ENCODE measurements at places on chromosomes 16 and 17. TPM values are rescaled to one million over a fixed set of nuclear protein-coding genes. Genes with fewer than 3 reads are reported as not detected.
A peak's percentile ranks its signal among the peaks of the same experiment; 100 is the strongest.

- H3K27me3 ChIP-seq: peaks cover 12% of the 10 kb centered on the region
- H3K4me1 ChIP-seq: no peaks in the 10 kb centered on the region
- H3K27ac ChIP-seq: no peak overlapping the region
- H3K4me3 ChIP-seq: no peak overlapping the region
These were observed 219.2 kb downstream of the RBFOX3 start for GRCh38 chr17:79391376-79392233.

DNA sequence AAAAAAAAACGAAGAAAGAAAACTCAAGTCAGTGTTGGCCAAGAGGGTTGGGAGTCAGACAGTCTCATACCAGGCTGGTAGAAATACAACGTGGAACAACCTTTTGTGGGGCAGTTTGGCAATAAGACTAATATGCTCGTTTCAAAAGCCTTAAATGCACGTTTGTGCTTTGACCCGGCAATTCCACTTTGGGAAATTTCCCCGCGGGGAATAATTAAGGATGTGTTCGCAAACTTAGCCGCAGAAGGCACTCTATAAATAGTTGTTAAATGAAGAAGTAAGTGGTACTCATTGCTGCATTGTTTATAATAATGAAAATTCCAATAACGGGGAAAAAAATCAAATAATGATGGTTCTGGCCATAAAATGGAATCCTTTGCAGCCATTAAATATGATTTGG, 664.8 kb upstream of the EEF2KMT start:
- no peaks in the 10 kb centered on the region for H3K4me1 ChIP-seq
- H3K36me3 ChIP-seq: no peaks in the 10 kb centered on the region
- H3K27ac ChIP-seq: no peak overlapping the region
- DNase-seq: no peak

GRCh38 chr16:57019746-57020145, 30.4 kb downstream of the NLRC5 start:
- no peak for DNase-seq
- H3K36me3 ChIP-seq: peaks cover 11% of the 10 kb centered on the region
- no peaks in the 10 kb centered on the region for H3K27me3 ChIP-seq
- no peak overlapping the region for H3K27ac ChIP-seq

GRCh38 chr16:86392436-86393152, 117.7 kb upstream of the FOXF1 start:
- no peak overlapping the region for H3K27ac ChIP-seq
- H3K27me3 ChIP-seq: no peaks in the 10 kb centered on the region
- no peaks in the 10 kb centered on the region for H3K36me3 ChIP-seq
- H3K4me1 ChIP-seq: no peaks in the 10 kb centered on the region

Gene SEC14L5
- total RNA-seq: 0.59 TPM

DNA sequence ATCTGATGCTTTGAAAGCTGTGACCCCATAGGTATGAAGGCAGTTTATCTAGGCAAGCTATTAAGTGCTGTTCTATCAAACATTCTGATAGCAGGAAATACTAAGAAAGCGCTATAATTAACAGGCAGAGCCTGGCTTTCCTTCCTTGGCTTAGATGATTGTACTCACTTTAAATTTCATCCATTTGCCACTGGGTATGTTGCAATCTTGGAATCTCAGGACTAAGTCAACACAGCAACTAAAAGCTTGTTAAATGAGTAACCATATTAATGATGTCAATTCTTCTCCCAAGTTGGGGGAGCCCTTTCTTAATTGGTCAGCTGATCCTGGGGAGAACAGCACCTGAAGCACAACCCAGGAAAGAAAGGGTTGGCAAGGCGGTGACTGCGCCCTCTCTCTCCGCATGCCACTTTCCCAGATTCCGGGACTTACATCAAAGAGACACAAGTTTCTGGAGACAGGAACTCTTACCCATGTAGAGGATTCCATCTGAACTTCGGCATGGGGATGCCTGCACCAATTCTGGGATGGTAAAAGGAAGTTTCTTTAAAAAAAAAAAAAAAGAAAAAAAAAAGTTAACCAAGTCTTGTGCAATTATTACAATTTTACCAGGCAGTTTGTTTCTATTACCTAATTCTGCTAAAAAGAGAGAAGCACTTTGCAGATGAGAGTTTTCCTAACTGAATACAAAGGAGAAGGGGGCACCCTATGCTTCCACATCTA, 54.4 kb upstream of the ICAM2 start:
- no peak overlapping the region for H3K4me3 ChIP-seq
- no peaks in the 10 kb centered on the region for H3K27me3 ChIP-seq
- no peak for DNase-seq
- H3K27ac ChIP-seq: peak overlapping the region; percentile 34
- H3K36me3 ChIP-seq: peaks cover 7% of the 10 kb centered on the region
- no peaks in the 10 kb centered on the region for H3K4me1 ChIP-seq

Gene FSCN2
- total RNA-seq: 2.2 TPM
